Adrenal gland (tissue), 19 donors: ENCODE measurements at places on chromosomes 4 and X. TPM values are rescaled to one million over a fixed set of nuclear protein-coding genes. Genes with fewer than 3 reads are reported as not detected.

The H2BW2 gene
- total RNA-seq: not detected

- DNase-seq: no peak
- no peaks in the 10 kb centered on the region for H3K27me3 ChIP-seq
- H3K4me1 ChIP-seq: no peaks in the 10 kb centered on the region
- H3K36me3 ChIP-seq: no peaks in the 10 kb centered on the region
- no peak overlapping the region for H3K4me3 ChIP-seq
These were observed 285.5 kb downstream of the PDGFC start for GRCh38 chr4:156686120-156686519.

DNA sequence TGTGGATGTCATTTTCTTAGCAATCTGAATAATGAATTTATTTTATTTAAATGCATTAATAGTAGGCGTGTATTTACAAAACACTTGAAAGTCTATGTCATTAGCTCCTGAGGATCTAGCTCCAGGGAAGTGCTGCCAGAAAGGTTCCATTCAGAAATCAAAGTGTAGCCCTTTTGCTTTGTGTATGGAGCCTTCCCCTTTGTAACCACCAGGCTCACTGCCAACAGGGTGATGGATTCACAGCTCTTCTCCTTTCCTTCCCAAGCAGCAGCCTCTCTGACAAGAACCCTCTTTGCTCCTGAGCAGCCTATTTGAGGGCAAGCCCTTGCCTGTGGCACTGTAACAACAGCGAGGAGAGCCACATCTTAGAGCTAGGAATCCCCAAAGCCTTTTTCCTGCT is 286.0 kb upstream of the RASGEF1B start:
- no peaks in the 10 kb centered on the region for H3K36me3 ChIP-seq
- H3K27ac ChIP-seq: no peak overlapping the region
- no peaks in the 10 kb centered on the region for H3K27me3 ChIP-seq
- H3K4me1 ChIP-seq: no peaks in the 10 kb centered on the region

The RTL3 gene
- not detected for total RNA-seq

The ENPEP gene
- 8.5 TPM for total RNA-seq

- H3K36me3 ChIP-seq: no peaks in the 10 kb centered on the region
- H3K4me1 ChIP-seq: no peaks in the 10 kb centered on the region
- DNase-seq: no peak
- H3K27me3 ChIP-seq: no peaks in the 10 kb centered on the region
- H3K27ac ChIP-seq: no peak overlapping the region
- H3K4me3 ChIP-seq: no peak overlapping the region
These were observed 32.1 kb downstream of the NDUFB11 start for GRCh38 chrX:47112316-47112954.

- H3K36me3 ChIP-seq: no peaks in the 10 kb centered on the region
- DNase-seq: no peak
- no peaks in the 10 kb centered on the region for H3K4me1 ChIP-seq
These were observed 94.5 kb upstream of the GC start for GRCh38 chr4:71878376-71878775.

GRCh38 chrX:149845385-149845784 is 35.6 kb upstream of the MAGEA8 start:
- no peak for DNase-seq
- H3K27ac ChIP-seq: no peak overlapping the region

DNA sequence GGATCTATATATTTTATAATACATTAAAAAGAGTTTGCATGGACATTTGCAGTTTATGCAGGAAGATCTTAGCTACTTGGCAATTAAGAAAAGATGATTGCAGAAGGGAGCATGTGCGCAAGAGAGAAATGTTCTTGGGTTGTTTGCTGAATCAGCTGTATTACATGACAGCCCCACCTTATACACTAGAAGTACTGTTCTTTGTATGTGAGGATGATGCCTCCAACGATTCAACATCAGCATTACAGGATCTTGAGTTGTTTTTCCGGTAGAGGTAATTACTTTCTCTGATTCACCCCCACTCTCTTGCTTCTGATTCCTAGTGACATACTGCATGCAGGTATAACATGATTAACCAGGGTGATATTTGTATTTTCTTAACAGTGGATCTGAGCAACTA is 140.8 kb downstream of the PCDH7 start:
- H3K36me3 ChIP-seq: no peaks in the 10 kb centered on the region
- no peak overlapping the region for H3K27ac ChIP-seq
- no peak overlapping the region for H3K4me3 ChIP-seq
- H3K27me3 ChIP-seq: no peaks in the 10 kb centered on the region
- no peaks in the 10 kb centered on the region for H3K4me1 ChIP-seq

GRCh38 chr4:124429746-124430250 is 282.7 kb downstream of the ANKRD50 start:
- H3K27me3 ChIP-seq: no peaks in the 10 kb centered on the region
- DNase-seq: no peak
- no peak overlapping the region for H3K4me3 ChIP-seq
- no peaks in the 10 kb centered on the region for H3K36me3 ChIP-seq
- H3K27ac ChIP-seq: no peak overlapping the region
- no peaks in the 10 kb centered on the region for H3K4me1 ChIP-seq

DNA sequence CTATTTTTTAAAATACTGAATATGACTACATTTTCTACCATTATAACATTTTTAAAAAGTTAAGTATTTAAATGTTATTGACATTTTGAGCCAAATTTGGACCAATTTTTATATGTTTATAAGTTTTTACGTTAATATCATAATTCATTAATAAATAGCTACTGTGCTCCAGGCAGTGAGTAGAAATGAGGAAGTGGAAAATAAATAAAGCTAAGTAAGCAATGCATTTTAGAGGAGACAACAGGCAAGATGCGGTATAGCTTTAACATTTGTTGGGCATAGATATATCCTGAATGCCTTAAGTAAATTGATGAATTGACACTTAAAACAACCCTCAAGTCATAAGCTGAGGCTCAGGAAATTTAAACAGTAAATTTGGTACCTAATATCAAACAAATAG is 474.8 kb downstream of the PCDH10 start:
- no peak for DNase-seq
- no peaks in the 10 kb centered on the region for H3K36me3 ChIP-seq
- no peaks in the 10 kb centered on the region for H3K27me3 ChIP-seq
- no peaks in the 10 kb centered on the region for H3K4me1 ChIP-seq
- no peak overlapping the region for H3K27ac ChIP-seq
